Activated CD4-positive, alpha-beta T cell treated with anti-CD3 and anti-CD28 coated beads for 24 hours (primary cell): ENCODE measurements at places on chromosomes 6 and 20.

GRCh38 chr6:94956910-94957309 lies 620.4 kb upstream of the MANEA start:
- no peak for DNase-seq

DNA sequence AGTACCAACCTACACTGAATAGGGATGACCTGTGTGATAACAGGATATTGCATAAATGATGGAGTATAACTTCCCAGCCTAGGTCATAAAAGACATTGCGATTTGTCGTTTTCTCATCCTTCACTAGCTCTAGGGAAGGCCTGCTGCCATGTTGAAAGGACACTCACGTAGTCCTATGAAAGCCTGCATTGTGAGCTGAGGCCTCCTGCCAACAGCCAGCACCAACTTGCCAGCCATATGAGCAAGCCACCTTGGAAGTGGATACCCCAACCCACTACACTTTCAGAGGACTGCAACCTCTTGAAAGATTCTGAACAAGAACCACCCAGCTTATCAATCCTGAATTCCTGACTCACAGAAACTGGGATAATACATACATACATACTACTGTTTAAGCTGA lies 3.5 kb upstream of the PANK2 start:
- DNase-seq: no peak

DNA sequence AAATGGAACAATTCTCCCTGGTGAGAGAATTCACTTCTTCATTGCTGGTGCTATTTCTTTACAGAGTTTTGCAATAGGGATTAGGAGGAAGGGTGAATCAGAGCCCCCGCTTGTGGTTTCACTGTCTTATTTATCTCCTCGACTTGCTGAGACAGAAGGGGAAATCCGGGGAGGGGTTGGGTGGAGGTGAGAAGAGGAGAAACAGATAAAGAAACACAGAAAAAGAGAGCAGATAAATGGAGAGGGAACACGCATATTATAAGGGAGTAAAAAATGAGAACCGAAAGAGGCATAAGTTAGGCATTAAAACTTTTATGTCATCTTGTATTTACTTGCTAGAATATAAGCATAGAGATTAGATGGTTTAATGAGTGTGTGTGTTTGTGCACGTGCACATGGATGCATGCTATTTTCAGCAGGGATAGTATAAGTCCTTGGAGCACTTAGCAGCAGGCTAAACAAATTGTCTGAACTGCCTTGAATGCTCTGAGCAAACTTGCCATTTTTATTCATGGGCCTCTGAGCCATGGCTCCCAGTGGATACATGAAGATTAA lies 105.0 kb downstream of the OLIG3 start:
- peak; percentile 37 for DNase-seq

DNA sequence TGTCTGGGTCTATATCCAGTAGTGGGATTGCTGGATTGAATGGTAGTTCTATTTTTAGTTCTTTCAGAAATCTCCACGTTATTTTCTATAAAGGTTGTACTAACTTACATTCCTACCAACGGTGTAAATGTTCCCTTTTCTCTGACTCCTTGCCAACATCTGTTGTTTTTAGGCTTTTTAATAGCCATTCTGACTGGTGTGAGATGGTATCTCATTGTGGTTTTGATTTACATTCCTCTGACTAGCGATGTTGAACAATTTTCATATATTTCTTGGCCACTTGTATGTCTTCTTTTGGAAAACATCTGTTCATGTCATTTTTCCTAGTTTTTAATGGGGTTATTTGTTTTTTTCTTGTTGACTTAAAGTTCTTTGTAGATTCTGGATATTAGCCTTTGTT lies 99.3 kb downstream of the BMP2 start:
- no peak for DNase-seq

GRCh38 chr6:51292659-51293058 lies 474.0 kb downstream of the TFAP2B start:
- DNase-seq: no peak

DNA sequence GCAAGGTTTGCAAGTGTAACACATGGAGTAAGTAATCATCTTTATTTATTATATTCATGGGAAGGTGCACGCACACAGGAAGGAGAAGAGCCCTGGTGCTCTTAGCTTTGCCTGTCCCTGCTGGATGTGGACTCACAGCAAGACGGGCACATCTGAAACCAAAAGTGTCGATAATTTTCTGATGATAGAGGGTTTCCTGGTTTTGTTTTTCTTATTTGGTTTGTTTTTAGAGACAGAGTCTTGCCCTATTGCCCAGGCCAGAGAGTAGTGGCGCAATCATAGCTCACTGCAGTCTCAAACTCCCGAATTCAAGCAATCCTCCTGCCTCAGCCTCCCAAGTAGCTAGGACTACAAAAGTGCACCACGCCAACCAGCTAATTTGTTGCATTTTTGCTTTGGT lies 7.8 kb upstream of the KHDC1L start:
- no peak for DNase-seq
